Activated T-cell treated with anti-CD3 and anti-CD28 coated beads, Interleukin-2, amount 50 U/mL, for 48 hours (primary cell): ENCODE measurements at places on chromosomes 11 and 22.

DNA sequence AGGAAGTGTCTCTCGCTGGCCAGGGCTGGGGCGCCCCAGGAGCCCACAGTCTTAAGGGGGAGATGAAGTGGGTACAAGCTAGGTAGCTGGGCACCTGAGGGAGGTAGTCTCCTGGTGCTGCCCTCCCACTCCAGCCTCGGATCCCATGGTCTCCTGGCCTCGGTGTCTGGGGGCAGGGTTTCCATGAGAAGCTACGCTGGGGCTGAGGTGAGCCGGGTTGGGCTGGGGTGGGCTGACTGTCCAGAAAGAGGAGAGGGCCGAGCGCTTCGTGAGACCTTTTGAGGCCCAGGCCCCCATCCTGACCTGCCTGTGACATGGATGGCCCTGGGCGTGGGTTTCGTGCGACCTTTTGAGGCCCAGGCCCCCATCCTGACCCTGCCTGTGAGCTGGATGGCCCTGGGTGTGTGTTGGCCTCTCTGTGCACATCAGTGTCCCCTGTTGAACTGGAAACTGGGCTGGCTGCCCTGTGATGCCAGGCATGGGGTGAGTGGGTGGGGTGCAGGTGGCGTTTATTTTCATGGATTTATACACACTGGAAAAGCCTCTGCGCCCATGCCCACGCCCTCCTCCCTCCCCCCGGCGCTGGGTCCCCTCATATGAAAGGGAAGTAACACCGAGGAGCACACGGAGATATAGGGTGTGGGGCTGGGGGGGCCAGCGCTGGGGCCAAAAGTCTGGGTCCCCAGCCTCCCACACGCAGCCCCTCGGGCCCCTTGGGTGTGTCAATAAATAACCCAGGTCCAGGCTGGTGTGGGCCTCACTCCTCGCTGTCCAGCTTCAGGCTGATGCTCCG is 8.6 kb downstream of the AIP start:
- no peak for DNase-seq

- no peak for DNase-seq
Observed at GRCh38 chr11:15716550-15716949, 601.8 kb downstream of the INSC start.

DNA sequence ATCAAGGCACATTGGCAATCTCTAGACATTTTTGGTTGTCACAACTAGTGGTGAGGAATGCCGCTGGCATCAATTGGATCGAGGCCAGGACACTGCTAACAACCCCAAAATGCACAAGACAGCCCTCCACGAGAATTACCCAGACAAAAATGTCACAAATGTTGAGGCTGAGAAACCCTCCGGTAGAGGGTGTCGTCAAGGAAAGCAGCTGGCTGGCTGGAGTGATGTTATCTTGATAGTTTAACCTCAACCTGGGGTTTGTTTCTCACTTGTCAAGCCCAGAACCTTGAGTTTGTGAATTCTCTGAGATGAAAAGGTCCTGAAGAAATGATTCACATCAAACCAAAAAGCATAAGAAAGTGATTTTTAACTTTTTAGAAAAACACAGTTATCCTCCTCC is 21.1 kb upstream of the TMPRSS13 start:
- DNase-seq = peak; percentile 64

GRCh38 chr11:130034236-130034635 is 31.6 kb upstream of the PRDM10 start:
- no peak for DNase-seq

DNA sequence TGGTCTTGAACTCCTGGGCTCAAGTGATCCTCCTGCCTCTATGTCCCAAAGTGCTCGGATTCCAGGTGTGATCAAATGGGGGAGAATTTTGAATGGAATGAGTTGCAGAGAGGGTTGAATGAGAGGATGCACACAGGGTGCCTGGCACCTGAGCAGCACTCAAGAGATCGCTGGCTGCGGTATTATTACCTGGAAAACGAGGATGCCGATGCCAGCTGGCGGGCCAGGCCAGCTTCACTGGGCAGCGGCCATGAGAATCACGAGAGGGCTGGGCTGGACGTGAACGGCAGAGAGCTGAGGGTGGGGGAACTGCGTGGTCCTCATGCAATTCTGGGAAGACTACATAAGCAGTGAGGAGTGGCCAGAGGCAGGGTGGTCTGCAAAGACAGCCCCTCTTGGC is 2.9 kb downstream of the MGAT3 start:
- no peak for DNase-seq

DNA sequence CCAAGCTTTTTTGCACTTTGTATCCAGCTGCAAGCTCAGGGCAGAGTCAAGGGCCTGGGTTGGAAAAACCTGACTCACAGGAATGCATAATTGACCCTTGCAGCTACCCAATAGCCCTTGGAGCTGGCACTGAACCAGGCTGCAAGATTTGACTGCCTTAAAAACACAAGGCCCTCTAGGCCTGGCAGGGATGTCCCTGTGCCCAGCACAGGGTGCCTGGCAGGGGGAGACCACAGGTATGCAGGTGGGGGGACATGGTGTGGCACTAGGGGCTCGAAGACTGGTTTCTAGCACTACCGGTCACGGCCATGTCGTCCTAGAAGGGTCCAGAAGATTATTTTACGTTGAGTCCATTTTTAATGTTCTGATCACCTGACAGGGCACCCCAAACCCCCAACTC is 30.2 kb downstream of the SBF1 start:
- no peak for DNase-seq

DNA sequence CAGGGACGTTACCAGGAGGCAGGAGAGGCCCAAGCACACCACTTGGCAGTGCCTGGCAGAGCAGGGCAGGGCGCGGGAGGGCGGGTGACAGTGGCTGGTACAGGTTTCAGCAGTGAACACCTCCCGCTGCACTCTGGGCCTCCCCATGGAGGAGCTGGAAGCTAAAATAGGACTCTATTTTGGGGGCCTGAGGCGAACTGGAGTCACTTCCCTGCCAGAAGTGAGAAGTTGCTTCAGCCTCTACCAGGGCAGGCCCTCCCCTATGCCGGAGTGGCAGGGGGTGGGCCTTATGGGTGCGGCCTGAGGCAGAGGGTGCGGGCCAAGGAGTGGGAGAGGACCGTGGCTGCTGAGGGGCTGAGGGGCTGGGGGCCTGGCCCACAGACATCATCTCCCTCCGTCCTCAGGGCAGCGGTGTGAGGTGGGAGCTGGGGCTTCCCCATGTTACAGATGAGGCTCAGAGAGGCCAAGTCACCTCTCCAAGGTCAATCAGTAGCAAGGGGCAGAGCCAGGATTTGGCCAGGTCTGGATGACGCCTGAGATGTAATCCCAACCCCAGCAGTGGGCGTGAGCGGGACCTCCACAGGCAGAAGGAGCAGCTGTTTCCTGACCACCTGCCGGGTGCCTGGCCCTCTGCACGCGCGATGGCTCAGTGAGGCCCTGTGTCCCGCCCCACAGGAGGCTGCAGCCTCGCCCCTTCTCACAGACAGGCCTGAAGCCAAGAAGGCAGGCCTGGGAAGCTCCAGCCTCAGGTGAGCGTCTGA is 39.3 kb downstream of the KCNJ4 start:
- no peak for DNase-seq

DNA sequence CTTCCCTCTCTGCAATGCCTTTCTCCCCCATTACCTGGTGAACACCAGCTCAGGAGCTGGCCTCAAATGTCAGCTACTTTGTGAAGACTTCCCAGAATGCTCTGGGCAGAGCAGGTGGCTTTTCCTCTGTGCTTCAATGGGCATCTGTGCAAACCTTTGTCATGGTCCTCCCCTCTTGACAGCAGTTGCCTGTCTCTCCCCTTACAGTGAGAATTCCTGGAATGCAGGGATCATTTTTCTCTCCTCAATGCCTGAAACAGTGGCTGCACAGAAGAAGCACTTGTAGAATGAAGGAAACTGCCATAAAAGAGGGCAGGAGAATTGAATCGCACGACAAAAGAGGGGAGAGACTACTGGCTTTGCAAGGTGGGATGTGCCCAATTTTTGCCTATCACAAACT is 92.8 kb upstream of the NARS2 start:
- DNase-seq = no peak

- DNase-seq = peak; percentile 7
Observed at GRCh38 chr11:69357458-69358397, 63.8 kb downstream of the MYEOV start.

- DNase-seq = no peak
Observed at GRCh38 chr11:6991227-6991626, 28.9 kb downstream of the ZNF214 start.

DNA sequence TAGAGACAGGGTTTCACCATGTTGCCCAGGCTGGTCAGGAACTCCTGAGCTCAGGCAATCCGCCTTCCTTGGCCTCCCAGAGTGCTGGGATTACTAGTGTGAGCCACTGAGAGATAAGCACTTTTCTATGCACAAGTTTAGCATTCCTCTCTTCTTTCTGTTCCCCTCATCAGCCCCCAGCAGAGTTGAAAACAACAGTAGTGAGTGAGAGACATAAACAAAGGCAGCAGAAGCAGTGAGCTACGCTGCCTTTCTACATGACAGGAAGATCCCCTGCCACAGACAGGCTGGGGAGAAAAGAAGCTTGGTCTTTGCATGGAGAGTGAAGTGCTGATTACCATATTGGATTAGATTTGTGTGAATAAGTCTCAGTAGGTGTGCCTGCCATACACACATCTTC is 392.0 kb upstream of the KIRREL3 start:
- DNase-seq = no peak

DNA sequence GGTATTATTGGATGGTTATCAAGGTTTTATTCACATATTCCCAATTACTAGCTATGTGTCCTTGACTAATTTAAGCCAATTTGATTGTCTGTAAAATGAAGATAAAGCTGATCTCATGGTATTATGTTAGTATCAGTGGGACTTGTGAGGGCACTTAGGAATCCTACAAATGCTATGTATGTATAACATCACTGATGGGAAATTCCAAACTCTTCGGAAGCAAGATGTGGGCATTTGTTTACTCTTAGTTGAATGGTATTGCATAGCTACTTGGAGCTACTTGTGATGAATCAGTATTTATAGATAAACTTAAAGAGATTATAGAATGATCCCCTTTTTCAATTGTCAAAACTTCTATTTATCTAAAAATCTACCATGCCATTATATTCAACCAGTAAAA is 239.9 kb downstream of the CNTN5 start:
- DNase-seq = no peak

DNA sequence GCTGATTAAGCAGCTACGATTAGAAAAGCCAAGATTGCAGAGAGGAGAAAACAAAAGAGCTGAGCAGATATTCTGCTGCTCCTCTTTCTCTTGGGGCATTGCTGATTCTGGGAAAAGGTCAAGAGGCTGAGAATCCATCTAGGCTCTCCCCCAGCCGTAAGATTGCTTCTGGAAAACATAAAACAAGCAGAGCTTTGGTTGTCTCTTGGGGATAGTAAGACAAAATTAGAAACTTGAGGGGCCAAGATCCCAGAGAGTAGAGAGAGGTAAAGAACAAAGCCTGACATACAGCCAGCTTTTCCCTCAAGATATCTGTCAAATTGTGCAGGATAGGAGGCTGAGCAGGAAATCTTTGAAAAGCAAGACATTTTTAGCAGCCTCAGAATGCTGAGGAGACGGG is 158.2 kb downstream of the TTC28 start:
- DNase-seq = no peak

GRCh38 chr11:64607381-64607985 is 16.5 kb downstream of the SLC22A12 start:
- DNase-seq = no peak

DNA sequence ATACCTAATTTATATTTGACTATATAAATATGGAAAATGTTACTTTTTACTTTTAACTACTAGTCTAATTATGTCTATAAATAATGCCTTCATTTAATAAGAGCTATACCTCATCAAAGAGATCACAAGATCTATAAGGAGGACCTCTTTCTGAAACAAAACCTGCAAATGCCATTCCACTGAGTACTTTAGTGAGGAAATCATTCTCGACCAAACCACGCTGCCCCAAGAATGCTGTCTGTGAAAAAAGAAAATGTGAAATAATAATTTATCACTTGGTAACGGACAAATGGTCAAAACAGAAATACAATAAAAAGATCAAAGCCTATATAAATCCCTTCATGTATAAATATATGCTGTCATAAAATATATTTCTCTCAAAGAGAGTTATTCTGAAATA is 301.7 kb downstream of the SBF2 start:
- no peak for DNase-seq

- DNase-seq = peak; percentile 79
Observed at GRCh38 chr22:36386351-36386899, 1.3 kb downstream of the MYH9 start.

DNA sequence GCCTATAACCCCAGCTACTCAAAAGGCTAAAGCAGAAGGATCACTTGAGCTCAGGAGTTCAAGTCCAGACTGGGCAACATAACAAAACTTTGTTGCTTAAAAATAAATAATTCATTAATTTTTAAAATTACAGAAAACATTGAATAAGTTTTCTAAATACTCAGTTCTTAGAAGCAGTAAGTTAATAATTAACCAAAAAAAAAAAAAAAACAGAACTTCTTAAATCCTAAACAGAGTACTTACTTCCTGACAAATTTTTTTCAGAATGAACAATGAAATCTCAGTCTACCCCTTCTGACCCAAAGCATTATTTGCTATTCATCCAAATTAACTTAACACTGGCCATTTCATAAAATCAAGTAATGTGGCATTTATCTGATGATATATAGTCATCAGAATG is 65.4 kb upstream of the ARHGAP32 start:
- no peak for DNase-seq

GRCh38 chr11:38680746-38681145 is 2082.7 kb upstream of the RAG2 start:
- no peak for DNase-seq

GRCh38 chr22:18999008-18999407 is 62.9 kb upstream of the PRODH start:
- peak; percentile 39 for DNase-seq

- no peak for DNase-seq
Observed at GRCh38 chr22:35220221-35220620, 37.1 kb upstream of the HMGXB4 start.

DNA sequence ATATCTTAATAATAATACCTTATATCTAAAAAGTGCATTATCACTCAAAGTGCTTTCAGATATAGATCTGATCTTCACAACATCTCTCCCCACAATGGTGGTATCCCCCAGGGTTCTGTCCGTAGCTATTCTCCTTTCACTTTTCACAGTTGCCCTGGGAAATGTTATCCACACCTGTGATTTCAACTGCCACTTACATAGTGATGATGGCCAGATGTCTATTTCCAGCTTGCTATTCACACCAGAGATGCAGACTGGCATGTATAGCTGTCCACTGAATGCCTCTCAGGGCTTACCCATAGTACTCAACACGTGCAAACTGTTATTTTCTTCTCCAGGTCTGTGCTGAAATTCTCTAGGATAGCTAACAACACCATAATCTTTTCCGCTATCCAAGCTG is 724.7 kb downstream of the DLG2 start:
- no peak for DNase-seq

- peak; percentile 74 for DNase-seq
Observed at GRCh38 chr11:60993615-60994014, 22.1 kb downstream of the CD6 start.

GRCh38 chr11:79336797-79337517 is 103.9 kb downstream of the TENM4 start:
- DNase-seq = no peak
